ENCODE measurements at places on chromosomes 6 and 20.

- DNase-seq: no peak
Observed at GRCh38 chr6:113629256-113629655, 227.9 kb upstream of the MARCKS start.

DNA sequence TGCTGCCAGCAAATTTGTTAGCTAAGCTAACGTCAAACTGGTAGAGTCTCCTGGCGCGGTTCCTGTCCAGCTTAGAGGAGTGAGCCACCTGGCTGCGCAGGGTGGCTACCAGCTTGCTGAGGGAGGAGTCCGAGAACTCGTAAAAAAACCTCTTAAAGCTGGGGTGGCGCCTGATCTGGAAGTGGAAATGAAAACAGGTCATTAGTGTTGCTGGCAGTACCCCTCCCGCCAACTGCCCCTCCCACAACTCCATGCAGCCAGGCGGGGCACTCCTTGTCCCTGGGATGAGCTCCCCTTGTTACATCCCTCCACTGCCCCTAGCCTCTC, 17.3 kb downstream of the BNIP5 start:
- DNase-seq: no peak

DNA sequence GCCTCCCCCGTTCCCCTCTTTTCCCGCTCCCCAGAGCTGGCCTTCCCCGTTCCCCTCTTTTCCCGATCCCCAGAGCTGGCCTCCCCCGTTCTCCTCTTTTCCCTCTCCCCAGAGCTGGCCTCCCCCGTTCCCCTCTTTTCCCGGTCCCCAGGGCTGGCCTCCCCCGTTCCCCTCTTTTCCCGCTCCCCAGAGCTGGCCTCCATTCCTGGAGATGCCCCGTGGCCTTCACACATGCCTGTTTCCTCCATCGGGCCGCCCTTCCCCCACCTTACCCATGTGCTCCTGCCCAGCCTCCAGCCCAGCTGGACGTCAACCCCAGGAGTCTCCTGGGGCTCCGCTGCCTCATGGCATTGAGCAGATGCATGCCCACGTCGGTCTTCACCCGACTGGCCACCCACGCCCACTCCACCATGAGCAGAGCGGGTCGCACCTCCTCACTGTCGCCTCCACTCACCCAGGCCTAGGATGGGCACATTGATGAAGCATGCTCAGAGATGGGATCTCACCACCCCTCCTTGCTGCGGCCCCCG, 8.3 kb downstream of the SS18L1 start:
- DNase-seq: no peak

GRCh38 chr6:156889986-156890385, 112.8 kb downstream of the ARID1B start:
- DNase-seq: no peak

DNA sequence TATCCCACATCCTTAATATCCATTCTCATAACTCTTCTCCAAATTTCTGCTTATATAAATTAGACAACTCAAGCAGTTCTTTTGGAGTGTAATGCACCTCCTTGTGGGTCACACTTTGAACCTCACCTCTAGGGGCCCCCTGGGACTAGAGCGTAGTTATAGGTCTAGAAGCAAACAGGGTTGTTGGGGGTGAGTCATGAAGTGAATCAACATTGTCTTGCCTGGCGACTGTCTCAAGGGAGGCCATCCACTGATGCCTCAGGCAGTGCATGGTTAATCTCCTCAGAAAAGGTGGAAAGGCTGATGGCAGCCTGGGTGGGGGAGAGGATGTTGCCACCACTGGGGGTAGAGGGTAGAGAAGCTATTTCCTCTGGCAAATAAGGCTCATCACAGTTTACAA, 129.1 kb downstream of the TNFRSF21 start:
- DNase-seq: peak; percentile 4

DNA sequence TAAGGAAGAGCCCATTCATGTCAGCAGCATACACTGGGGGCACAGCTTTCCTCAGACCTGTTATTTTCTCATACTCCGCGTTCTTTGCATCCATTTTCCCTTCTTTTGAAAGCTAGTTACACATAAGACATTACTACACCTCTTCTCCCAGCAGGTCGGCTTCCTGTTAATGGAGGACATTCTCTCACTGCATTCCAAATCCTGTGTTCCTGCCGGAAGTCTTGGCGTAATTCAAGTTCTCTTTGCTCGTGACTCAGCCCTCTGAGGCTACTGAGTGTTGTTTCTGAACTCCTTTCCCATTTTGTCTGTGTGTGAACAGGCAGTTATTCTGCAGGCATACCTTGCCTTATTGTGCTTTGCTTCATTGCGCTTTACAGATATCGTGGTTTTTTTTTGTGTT, 97.5 kb upstream of the ZBTB24 start:
- no peak for DNase-seq

DNA sequence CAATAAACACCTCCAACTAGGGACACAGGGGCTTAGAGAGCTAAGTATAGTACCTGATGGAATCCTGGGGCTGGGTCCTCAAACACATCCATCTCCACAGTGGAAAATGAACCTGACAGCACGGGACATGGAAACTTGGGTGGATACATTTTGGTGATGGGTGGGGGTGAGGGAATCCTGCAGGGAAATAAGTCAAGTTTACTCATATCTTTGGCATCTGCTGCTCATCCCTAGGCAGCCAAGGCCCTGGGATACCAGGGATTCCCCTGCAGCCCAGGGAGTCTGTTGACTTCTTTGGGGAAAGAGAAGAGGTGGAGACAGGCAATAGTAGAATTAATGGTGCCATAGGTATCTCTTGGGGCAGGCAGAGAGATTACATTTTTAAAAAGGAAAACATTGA, 6.6 kb downstream of the APOBEC2 start:
- DNase-seq: no peak

DNA sequence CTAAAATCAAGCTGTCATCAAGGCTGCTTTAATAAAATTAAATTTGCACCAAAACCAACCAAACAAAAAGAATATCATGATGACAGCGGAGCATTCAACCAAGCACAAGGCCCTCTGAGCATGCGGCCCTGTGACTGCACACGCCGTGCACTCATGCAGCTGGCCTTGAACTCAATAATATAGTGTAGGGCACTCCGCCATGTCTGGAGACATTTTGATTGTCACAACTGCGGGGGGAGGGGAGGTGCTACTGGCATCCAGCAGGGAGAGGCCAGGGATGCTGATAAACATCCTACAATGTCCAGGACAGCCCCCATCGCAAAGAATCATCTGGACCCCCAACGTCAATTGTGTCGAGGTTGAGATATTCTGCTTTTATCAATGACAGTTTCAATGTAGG, 9.7 kb downstream of the MOCS3 start:
- no peak for DNase-seq

DNA sequence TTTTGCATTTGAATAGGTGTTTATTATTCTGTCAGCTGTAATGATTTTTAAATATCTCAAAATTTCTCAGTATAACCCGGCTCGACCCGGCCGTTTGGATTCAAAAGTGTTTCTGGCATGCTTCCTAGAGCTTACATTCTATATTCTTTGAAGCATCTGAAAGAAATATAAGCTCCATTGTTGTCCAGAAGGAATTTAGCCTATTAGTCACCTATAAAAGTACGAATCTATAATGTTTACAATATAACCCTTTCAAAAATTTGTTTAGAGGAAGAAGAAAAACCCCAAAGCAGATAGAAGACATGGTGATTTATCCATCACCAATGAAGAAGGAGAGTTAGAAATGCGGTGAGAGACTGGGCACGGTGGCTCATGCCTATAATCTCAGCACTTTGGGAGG, 22.3 kb upstream of the HECA start:
- no peak for DNase-seq

- peak; percentile 32 for DNase-seq
Observed at GRCh38 chr6:81204731-81205130, 547.8 kb downstream of the TENT5A start.

DNA sequence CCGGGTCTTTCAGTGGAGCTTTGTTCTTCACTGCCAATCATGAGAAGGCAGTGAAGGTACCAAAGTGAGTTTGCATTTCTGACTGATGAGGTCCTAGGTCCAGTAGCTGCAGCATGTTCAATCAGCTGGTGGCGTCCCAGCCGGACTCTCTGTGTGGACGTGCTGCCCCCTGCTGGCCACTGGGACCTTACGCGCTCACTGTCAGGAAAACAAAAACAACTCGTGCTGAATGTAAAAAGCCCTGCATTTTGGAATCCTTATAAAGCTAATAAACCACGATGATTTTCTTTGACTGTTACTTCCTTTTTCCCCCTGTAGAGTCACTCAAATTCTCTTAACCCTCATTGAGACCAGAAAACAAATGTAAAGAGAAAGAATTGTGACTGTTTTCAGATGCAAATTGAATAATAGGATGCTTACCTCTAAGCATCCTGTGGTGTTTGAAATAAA, 4.9 kb upstream of the CD24 start:
- peak; percentile 82 for DNase-seq

DNA sequence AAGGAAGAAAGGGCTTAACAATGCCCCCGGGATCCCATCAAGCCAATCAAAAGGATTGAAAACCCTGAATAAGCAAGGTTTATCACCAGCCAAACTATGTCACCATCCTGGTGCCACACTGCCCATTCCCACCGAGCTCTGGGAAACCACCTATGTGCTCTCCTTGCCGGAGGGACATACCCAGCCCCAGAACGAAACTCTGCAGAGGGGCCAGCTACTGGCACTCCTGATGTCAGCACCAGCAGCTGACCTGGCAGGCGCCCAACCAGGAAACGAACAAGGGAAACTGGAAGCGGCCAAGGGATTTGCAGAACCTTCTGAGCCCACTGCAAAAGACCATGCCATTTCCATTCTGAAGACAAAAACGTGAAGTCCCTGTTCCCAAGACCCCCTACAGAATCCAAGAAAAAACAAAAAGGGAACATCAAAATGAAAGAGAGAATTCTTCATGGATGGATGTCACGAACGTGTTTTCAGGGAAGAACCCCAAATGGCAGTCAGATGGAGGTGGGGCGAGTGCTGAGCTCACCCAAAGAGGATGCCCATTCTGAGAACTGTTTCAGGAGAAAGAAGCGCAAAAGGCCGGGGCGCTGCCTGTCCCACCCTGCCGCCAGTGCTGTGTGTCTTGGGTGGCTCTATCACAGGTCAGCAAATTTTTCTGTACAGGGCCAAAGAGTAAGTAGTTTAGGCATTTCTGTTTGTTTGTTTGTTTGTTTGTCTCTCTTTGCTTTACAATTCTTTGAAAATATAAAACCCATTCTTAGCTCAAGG, 305.2 kb downstream of the ESR1 start:
- DNase-seq: peak; percentile 2

- DNase-seq: peak; percentile 94
Observed at GRCh38 chr20:56358600-56359211, at the start of gene FAM210B. TSS of gene FAM210B (plus strand) at chr20:56358974. CDS start at chr20:56359006, 32 bp downstream.

GRCh38 chr6:148239801-148240460, 102.7 kb upstream of the SASH1 start:
- DNase-seq: no peak

DNA sequence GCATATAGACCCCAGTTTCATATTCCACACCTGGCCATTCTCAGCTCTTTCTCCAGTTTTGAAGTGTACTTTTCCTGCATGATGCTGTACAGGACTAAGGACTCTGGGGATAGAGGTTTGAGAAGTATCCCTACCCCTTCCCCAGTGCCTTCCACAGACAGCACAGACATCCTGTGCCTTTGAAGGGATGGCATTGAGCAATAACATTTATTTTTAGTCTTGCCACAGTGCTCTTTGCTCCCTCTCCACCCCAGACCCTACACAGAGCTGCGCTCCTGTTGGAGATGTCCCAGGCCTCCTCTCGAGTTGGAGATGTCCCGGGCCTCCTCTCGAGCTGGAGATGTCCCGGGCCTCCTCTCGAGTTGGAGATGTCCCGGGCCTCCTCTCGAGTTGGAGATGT, 275.8 kb downstream of the FARS2 start:
- DNase-seq: no peak

DNA sequence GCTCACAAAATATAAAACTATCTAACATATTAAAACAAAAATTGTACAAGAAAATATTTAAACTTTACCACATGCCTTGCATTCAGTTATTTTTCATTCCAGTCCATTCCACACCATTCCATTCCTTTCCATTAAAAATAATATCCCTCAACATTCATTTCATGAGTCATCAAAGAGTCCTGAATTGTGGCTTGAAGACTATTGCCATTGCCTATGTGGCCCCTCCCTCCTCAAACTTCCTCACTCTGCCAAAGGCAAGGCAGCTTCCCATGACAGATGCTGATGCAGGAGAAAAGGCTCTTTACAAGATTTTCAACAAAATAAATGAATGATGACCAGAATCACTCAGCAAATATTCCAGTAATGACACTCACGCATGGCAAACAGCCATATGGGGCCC, 31.7 kb downstream of the IL20RA start:
- no peak for DNase-seq

GRCh38 chr6:1613688-1614447, 4.2 kb downstream of the FOXC1 start:
- DNase-seq: no peak

GRCh38 chr6:149422581-149422980, 22.5 kb downstream of the SUMO4 start:
- no peak for DNase-seq

DNA sequence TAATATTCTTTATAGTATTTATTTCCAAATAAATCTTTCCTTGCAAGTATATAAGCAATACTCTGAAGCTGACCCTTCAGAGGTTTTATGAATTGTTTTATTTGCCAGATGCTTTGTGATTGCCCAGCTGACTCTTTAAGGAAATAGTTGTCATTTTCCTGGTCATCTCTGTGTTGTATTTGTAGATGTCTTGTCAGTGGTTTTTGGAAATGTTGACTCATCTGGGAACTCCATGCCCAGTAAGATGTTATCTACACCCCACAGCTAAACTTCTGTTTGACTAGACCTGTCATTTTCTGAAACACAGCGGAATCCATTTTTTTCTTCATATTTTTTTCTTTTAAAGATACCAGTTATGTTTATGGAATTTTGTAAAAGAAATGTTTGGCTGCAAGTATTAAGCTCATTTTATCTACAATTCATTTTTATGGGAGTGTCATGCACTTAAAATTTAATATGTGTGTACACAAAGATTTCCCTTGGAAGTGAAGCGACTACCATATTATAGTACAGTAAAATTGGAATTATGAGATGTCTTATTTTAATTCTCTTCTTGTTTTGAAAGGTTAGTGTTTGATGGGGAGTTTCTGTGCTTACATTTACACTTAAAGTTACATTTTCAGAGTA, 491.0 kb downstream of the NKAIN2 start:
- no peak for DNase-seq

DNA sequence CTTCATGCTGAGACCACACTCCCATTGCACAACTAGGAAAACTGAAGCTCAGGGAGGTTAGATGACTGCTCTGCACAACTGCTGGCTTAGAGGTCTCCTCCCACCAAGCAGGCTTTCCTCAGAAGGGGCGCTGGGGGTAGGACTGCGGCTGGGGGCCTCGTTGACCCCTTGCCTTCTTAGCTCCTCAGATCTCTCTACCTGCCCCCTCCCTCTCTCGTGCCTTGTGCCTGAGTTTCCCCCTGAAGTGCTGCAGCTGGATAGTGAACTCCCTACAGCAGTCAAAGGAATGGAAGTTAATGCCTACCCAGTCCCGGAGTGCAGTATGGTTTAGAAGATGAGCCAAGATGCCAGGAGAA, 149.8 kb downstream of the GRM4 start:
- no peak for DNase-seq

- no peak for DNase-seq
Observed at GRCh38 chr6:12480379-12480778, 190.2 kb downstream of the EDN1 start.
